ENCODE measurements at places on chromosomes 16 and 17.

- H3K27ac ChIP-seq: no peak overlapping the region
- H3K27me3 ChIP-seq: peaks cover 72% of the 10 kb centered on the region
- no peaks in the 10 kb centered on the region for H3K36me3 ChIP-seq
- DNase-seq: no peak
- peaks cover 44% of the 10 kb centered on the region for H3K4me1 ChIP-seq
Measured at GRCh38 chr16:73068541-73069401, 20.8 kb upstream of the ZFHX3 start.

- no peak overlapping the region for H3K4me3 ChIP-seq
- H3K27ac ChIP-seq: no peak overlapping the region
- H3K36me3 ChIP-seq: no peaks in the 10 kb centered on the region
- no peaks in the 10 kb centered on the region for H3K27me3 ChIP-seq
- H3K4me1 ChIP-seq: no peaks in the 10 kb centered on the region
Measured at GRCh38 chr17:28871056-28871579, 16.3 kb downstream of the ERAL1 start.

- no peaks in the 10 kb centered on the region for H3K36me3 ChIP-seq
- H3K27me3 ChIP-seq: no peaks in the 10 kb centered on the region
- no peak overlapping the region for H3K4me3 ChIP-seq
- H3K4me1 ChIP-seq: peaks cover 11% of the 10 kb centered on the region
- peak; percentile 19 for DNase-seq
Measured at GRCh38 chr17:44279666-44280391, 11.9 kb upstream of the SLC4A1 start.

DNA sequence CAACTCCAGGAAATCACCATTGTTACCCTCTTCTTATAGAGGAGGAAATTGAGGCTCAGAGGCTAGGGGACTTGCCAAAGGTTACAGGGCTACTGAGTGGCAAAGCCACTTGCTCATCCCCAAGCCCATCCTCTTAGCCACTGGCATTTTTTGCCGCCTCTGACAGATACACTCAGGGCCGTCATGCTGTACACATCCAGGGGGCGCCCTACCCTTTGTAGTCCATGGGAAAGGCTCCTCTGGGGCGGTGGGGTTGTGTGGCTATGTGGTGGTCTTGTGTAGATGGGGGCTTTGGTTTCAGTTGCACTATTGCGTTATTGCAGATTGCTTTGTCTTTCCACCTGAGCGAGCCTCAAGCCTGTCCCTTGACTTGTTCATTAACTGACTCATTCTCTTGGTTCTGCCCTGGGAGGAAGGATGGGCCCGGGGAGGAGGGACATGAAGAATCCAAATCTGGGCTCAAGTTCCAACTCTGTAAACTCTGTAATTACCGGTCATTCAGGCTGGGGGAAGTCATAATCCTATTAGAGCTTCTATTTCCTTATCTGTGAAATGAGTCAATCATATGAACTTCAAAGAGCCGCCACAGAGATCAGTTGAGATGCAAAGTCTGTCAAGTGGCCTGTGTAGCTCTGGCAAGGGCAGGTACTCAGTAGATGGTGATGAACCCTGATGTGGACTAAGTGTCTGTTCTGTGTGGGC lies 2.8 kb downstream of the NOS2 start:
- H3K4me3 ChIP-seq: no peak overlapping the region
- no peaks in the 10 kb centered on the region for H3K36me3 ChIP-seq
- H3K27me3 ChIP-seq: peaks cover 20% of the 10 kb centered on the region

GRCh38 chr16:66425651-66426050 lies 1.4 kb upstream of the BEAN1 start:
- H3K4me1 ChIP-seq: no peaks in the 10 kb centered on the region
- H3K27me3 ChIP-seq: peaks cover 61% of the 10 kb centered on the region
- DNase-seq: no peak
- H3K27ac ChIP-seq: no peak overlapping the region

- H3K27me3 ChIP-seq: no peaks in the 10 kb centered on the region
- H3K4me1 ChIP-seq: no peaks in the 10 kb centered on the region
- H3K36me3 ChIP-seq: no peaks in the 10 kb centered on the region
- no peak for DNase-seq
Measured at GRCh38 chr17:41184480-41184961, at the start of gene KRTAP4-1. KRTAP4-1 (minus strand) TSS chr17:41184911; CDS start chr17:41184854, 57 bp downstream.

GRCh38 chr17:40862985-40863733 lies 3.9 kb downstream of the KRT12 start:
- no peak overlapping the region for H3K27ac ChIP-seq
- DNase-seq: peak; percentile 66
- H3K4me3 ChIP-seq: no peak overlapping the region
- H3K27me3 ChIP-seq: no peaks in the 10 kb centered on the region

DNA sequence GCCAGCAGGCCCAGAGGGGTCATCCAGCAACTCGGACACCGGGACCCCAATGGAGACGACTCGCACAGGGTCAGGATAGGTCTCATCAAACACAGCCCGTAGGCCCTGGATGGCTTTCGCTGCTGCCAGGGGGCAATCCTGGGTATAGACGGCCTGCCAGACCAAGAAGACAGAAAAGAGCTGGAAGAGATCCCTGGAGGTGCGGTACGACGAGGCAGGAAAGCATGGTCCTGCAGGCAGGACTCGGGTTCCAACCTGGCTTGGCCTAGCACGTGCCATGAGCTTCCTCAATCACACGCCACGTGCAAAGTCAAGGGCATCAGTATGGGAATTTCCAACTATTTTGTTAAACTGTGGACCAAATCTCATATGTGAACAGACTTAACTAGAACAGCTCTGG lies 6.3 kb upstream of the EXOSC6 start:
- H3K4me1 ChIP-seq: no peaks in the 10 kb centered on the region
- no peak for DNase-seq
- H3K36me3 ChIP-seq: peaks cover 97% of the 10 kb centered on the region
- no peaks in the 10 kb centered on the region for H3K27me3 ChIP-seq

- H3K36me3 ChIP-seq: no peaks in the 10 kb centered on the region
- no peak overlapping the region for H3K27ac ChIP-seq
- no peaks in the 10 kb centered on the region for H3K4me1 ChIP-seq
- no peak for DNase-seq
- no peaks in the 10 kb centered on the region for H3K27me3 ChIP-seq
Measured at GRCh38 chr16:13238182-13238581, 336.8 kb downstream of the SHISA9 start.

DNA sequence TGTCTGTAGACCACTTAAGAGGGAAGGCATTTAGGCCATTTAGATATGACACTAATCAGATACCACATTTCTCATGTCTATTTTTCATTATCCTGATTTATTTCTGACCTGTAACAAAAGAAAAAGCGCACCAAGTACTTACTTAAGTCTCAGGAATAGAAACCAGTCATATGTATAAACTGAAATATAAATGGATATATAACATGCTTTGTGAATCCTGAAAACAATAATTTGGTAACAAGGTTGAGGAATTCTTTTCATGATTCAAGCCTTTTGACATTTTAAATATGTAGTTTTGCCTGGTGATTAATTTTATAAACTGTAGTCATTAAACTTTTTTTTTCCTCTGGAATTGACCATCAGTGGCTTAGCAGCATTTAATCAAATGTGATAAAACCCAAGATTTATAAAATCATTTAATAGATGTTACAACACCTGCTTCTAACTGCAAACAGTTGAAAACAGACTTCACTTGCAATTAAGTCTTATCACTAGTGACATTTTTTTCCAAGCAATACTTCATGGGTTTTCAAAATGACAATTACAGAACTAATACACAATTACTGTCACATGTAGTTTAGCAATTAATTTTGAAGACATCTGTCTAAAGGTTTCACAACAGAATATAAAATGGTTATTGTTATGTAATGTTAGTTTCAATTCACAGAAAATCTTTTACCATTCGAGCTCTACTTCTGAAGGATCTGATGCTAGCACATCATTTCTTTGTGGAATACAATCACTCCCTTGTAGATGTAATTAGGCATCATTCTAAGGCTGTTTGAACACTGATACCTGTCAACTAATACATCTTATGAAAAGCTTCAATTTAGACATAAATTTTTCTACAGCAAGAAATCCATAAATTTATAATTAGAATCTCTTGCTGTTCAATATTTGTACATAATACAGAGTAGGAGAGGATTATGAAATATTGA lies 110.3 kb downstream of the TOX3 start:
- no peaks in the 10 kb centered on the region for H3K27me3 ChIP-seq
- peaks cover 8% of the 10 kb centered on the region for H3K4me1 ChIP-seq

GRCh38 chr17:41620583-41621434 lies 3.6 kb downstream of the KRT17 start:
- no peak overlapping the region for H3K4me3 ChIP-seq
- H3K27ac ChIP-seq: no peak overlapping the region
- no peak for DNase-seq

- H3K27ac ChIP-seq: no peak overlapping the region
- no peaks in the 10 kb centered on the region for H3K27me3 ChIP-seq
- H3K4me1 ChIP-seq: no peaks in the 10 kb centered on the region
- peaks cover 4% of the 10 kb centered on the region for H3K36me3 ChIP-seq
- no peak overlapping the region for H3K4me3 ChIP-seq
- DNase-seq: no peak
Measured at GRCh38 chr17:15451680-15452079, 15.7 kb downstream of the CDRT4 start.

GRCh38 chr17:1011138-1011537 lies 14.2 kb downstream of the TIMM22 start:
- H3K36me3 ChIP-seq: no peaks in the 10 kb centered on the region
- no peak overlapping the region for H3K27ac ChIP-seq
- no peaks in the 10 kb centered on the region for H3K27me3 ChIP-seq
- DNase-seq: no peak
- no peaks in the 10 kb centered on the region for H3K4me1 ChIP-seq

- no peaks in the 10 kb centered on the region for H3K36me3 ChIP-seq
- H3K27me3 ChIP-seq: no peaks in the 10 kb centered on the region
- no peak overlapping the region for H3K4me3 ChIP-seq
- peaks cover 4% of the 10 kb centered on the region for H3K4me1 ChIP-seq
- no peak for DNase-seq
Measured at GRCh38 chr17:8164815-8165131, 2.0 kb upstream of the VAMP2 start.

GRCh38 chr17:49224198-49224996 lies 6.2 kb downstream of the PHOSPHO1 start:
- H3K4me3 ChIP-seq: peak overlapping the region; percentile 63
- no peak overlapping the region for H3K27ac ChIP-seq
- H3K36me3 ChIP-seq: no peaks in the 10 kb centered on the region
- H3K4me1 ChIP-seq: peaks cover 8% of the 10 kb centered on the region

DNA sequence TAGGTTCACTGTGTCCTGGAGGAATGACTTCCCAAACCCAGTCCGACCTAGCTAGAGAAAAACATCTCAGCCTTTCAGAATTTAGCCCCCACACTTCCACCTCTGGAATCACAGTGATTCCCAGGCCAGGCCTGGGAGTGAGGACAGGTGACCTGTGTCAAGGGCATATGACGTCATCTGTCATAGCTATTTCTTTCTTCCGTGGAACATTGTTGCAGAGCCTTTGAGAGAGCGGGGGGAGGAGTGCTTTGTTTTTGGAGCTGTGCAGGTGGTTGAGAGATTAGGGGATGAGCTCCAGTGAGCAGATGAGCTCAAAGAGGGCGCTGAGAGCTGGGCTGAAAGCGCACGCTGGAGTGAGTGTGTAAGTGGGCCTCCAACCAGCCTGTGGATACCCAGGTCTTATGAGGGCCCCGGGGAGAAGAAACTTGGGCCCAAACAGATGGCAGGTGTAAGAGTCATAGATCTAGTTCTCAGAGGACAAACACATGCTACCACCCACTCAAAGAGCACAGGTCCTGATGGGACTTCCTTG lies 344.8 kb downstream of the SNX29 start:
- DNase-seq: no peak
- H3K27ac ChIP-seq: no peak overlapping the region
- H3K4me1 ChIP-seq: peaks cover 2% of the 10 kb centered on the region
- H3K36me3 ChIP-seq: no peaks in the 10 kb centered on the region

- no peak for DNase-seq
- no peaks in the 10 kb centered on the region for H3K4me1 ChIP-seq
- no peak overlapping the region for H3K4me3 ChIP-seq
- peaks cover 35% of the 10 kb centered on the region for H3K36me3 ChIP-seq
- H3K27ac ChIP-seq: no peak overlapping the region
- no peaks in the 10 kb centered on the region for H3K27me3 ChIP-seq
Measured at GRCh38 chr17:36512641-36513040, 22.0 kb downstream of the MYO19 start.

DNA sequence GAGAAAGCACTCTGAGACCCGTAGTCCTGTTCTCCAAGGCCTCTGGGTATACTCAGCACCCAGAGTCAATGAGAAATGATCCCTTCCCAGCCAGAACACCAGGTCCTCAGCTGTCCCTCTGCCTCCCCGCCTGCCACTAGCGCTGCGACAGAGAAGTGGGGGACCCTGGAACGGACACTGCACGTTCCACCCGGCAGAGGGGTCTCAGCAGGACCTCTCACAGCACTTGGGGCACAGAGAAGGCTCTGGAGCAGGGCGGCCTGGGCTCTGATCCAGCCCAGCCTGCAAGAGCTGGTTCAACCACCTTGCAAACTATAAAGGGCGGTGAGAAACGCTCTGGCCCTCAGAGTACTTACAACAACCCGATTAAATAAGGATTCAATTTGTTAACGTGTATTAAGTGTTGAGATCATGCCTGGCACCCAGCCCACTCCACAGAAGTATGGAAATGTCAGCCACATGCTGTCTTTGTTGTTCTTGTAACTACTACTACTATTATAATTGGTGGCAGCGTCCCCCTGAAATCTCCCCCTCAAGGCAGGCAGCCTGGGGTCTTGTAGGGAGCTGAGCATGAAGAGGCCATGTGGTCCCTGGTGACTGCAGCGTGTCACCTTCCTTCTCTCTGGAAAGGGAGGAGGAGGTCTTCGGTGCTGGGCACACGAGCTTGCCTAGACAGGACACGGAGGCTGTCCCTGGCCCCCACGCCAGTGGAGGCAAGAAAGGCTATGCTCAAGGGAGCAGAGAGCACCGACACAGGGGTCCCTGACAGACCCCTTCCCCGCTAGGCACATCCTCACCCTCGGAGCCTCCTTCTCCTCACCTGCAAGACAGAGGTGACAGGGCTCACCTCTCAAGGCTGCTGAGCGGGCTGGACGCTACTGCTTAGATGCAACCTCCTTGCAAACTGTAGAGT lies 2.4 kb downstream of the OSGIN1 start:
- H3K4me1 ChIP-seq: peaks cover 2% of the 10 kb centered on the region
- no peaks in the 10 kb centered on the region for H3K27me3 ChIP-seq
- DNase-seq: no peak
- no peak overlapping the region for H3K27ac ChIP-seq
- H3K36me3 ChIP-seq: no peaks in the 10 kb centered on the region

GRCh38 chr17:32209608-32210007 lies 56.0 kb upstream of the RHBDL3 start:
- H3K27me3 ChIP-seq: no peaks in the 10 kb centered on the region
- no peak for DNase-seq
- no peak overlapping the region for H3K4me3 ChIP-seq
- H3K4me1 ChIP-seq: no peaks in the 10 kb centered on the region
- H3K27ac ChIP-seq: no peak overlapping the region
- peaks cover 7% of the 10 kb centered on the region for H3K36me3 ChIP-seq

- DNase-seq: no peak
- H3K4me1 ChIP-seq: peaks cover 26% of the 10 kb centered on the region
- no peak overlapping the region for H3K27ac ChIP-seq
- peaks cover 94% of the 10 kb centered on the region for H3K27me3 ChIP-seq
Measured at GRCh38 chr17:48544349-48545021, 424 bp downstream of the HOXB2 start.

DNA sequence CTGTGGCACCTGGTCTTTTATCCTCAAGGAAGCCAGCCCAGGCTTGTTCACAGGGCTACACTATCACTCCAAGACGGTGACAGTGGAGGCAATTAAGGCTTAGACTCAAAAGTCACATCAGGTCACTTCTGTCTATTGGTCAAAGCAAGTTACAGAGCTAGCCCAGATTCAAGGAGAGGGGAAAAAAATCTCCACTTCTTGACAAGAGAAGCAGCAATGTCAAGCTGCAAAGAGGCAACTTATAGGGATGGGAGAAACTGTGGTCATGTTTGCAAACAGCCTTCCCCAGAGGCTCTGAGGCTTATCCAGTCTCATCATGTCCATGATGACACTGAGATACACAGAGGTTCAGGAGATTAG lies 31.6 kb downstream of the SERPINF1 start:
- no peaks in the 10 kb centered on the region for H3K36me3 ChIP-seq
- no peak overlapping the region for H3K4me3 ChIP-seq
- H3K27me3 ChIP-seq: no peaks in the 10 kb centered on the region
- no peak overlapping the region for H3K27ac ChIP-seq
- no peaks in the 10 kb centered on the region for H3K4me1 ChIP-seq
